ENCODE measurements at places on chromosomes 1 and 21.

DNA sequence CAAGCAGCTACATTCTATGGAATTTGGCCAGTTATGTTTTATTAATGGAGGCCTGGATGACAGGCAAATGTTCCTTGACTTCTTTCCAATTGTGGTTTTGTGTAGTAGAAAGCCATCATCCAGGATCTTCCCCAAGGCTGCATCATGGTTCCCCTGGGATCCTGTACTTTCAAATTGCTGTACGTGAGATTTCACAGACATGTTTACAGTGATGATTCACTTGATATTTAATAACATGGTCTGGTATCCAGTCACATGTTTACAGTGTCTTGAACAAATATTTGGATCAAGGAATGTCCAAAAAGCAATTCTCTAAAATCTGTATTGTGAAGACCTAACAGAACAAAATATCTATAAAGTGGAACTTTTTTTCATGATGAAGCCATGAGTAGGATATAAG, 68.3 kb upstream of the ST6GALNAC3 start:
- no peak for DNase-seq

- no peak for DNase-seq
These were observed 35.6 kb downstream of the CAMSAP2 start for GRCh38 chr1:200774311-200774710.

GRCh38 chr1:157050836-157051235, 5.3 kb upstream of the ARHGEF11 start:
- no peak for DNase-seq

- DNase-seq, result no peak
These were observed 17.0 kb downstream of the ZNF697 start for GRCh38 chr1:119631086-119631432.

GRCh38 chr1:229370601-229371021, 27.8 kb upstream of the CCSAP start:
- DNase-seq, result no peak

- peak; percentile 30 for DNase-seq
These were observed 1.0 kb downstream of the NCDN start for GRCh38 chr1:35558374-35559316.

GRCh38 chr1:163897412-163898155, 575.8 kb downstream of the NUF2 start:
- DNase-seq, result no peak

GRCh38 chr1:41200728-41201127, 41.4 kb downstream of the SCMH1 start:
- DNase-seq, result no peak

- no peak for DNase-seq
These were observed 166.5 kb downstream of the SDCCAG8 start for GRCh38 chr1:243422362-243422761.

GRCh38 chr1:86356247-86356646, 39.9 kb downstream of the ODF2L start:
- no peak for DNase-seq

- DNase-seq, result no peak
These were observed 69.4 kb downstream of the RGS2 start for GRCh38 chr1:192878249-192878648.

DNA sequence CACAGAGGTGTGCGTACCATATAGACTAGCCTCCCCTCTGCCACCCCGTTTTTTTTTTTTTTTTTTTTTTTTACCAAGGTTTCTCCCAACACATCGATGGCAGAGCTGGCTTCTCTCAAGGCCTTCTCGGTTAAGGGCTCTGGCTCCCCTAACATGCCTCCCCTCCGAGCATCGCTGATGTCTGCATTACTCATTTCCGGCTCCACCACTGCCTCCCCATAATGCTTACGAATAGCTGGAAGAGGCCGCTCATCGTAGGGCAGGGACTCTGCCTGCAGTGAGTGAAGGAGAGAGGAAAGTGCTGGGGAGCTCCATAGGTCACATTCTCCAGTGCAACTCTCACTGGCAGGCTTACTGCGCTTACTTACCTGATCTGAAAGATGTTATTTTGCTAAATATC, 20.6 kb downstream of the CEP104 start:
- no peak for DNase-seq

DNA sequence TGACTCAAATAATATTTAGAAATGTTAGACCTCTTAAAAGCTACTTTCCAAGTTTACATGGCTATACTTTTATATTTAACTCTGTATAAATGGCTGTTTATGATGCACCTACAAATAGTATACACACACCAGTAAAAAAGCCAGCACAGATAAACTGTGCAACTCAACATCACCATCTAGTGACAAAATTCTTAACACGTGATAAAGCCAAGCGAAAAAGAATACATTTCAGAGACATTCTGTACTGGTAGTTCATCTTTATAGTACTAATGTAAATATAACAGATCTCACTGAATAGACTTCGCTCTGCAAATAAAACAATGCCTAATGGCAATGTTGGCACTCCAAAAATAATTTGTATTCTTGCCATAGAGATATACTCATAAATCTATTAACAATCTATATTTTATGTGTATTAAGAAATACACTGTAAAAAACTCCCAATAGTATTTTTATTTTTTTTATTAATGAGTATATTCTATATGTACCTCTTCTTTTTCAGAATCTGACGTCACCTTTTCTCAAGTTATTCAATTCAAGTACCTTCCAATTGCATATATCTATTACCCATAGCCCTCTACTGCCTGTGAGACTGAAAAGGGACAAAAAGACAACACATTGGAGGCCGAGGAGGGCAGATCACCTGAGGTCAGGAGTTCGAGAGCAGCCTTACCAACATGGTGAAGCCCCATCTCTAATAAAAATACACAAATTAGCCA, 100.2 kb downstream of the DPYD start:
- DNase-seq, result no peak

GRCh38 chr1:46817814-46818213, 19.0 kb downstream of the CYP4B1 start:
- no peak for DNase-seq

- peak; percentile 9 for DNase-seq
These were observed 4.5 kb upstream of the INKA2 start for GRCh38 chr1:111743679-111744101.
